ENCODE measurements at places on chromosomes 1 and 21.

DNA sequence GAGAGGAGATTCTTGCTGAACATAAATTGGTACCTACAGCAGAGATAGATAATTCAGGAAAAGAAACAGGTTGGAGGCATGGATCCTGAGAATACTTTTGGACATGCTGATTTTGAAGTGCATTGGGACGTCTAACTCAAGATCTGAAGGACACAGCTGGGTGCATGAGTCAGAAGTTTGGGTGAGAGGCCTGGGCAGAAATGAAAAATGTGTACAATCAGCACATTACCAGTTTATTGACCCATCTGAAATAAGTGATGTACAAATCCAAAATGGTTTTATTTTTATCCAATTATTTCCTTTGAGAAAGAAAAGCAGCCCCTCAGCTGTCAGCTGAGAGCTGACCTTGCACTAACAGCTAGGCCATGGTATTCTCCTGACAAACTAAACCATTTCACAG is 975.2 kb upstream of the B3GALT2 start:
- DNase-seq: no peak

- peak; percentile 54 for DNase-seq
These were observed 40.7 kb downstream of the NME7 start for GRCh38 chr1:169326956-169327268.

DNA sequence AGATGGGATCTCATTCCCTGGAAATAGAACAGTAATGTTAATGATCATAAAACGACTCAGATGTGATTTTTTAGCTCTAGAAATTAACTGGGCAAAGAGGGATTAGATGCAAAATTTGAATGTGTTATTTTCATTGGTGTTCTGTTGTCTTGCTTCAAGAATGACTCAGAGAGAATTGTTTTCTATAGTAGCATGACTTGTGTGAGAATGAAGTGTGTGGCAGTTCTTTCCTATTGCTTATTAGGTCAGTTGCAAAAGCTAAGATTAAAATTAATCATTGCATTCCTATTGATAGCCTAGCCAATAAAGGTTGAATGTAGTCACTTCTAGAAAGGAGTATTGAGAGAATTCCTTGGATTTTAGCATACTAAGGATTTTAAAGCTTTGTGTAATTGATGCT is 22.9 kb downstream of the SPEN start:
- no peak for DNase-seq

DNA sequence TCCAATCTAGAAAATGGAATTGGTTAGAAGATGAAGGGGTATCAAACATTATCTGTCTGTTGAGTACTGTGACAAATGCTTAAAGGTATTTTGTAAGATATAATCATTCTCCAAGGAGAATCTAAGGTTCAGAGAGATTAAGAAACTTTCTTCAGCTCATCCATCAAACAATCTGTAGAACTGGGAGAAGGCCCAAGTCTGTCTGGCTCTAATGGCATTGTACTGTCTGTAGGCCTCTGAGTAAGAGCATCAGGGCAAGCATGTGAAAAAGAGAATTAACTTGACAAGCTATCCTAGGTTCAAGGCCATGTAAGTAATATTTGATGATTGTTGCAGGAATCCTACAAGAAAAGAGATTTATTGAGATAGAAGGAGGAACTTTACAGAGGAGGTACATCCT is 5.3 kb upstream of the FGGY start:
- DNase-seq: no peak

- DNase-seq: no peak
These were observed 41.0 kb upstream of the KCNK1 start for GRCh38 chr1:233572896-233573295.

GRCh38 chr1:226873771-226874578 is 3.6 kb downstream of the PSEN2 start:
- no peak for DNase-seq

- DNase-seq: no peak
These were observed 3.2 kb upstream of the QSOX1 start for GRCh38 chr1:180151508-180151907.

DNA sequence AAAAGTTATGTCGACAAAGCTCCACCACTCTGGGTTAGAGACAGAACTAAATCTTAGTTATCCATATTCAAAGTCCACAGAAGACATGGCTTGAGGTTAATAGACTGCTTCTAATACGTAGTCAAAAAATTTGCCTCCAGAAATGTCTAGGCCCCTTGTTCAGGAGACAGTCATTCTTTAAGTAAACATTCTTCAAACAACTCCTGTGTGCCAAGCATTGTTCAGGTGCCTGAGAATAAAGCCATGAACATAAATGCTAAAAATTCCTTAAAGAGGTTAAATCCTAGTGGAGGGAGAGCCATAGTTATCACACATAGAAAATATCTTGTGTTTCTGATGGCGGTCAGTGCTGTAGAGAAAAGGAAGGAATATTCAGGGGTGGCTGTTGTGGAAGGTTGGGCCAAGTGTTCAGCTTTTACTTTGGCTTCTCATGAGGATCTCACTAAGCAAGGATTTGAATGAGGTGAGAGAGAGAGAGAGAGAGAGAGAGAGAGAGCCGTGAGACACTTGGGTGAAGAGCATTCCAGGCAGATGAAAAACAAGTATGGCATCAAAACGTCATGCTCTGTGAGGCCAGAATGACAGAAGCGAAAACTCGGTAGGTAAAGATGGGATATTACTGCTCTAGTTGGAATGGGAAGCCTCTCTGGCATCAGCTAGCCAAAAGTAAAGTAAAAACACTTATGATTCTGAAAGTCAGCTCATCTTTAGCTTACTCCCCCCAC is 187.1 kb downstream of the GREM2 start:
- DNase-seq: no peak

- no peak for DNase-seq
These were observed 53.6 kb downstream of the ATP6V1G3 start for GRCh38 chr1:198486903-198487302.

- DNase-seq: no peak
These were observed 72.1 kb downstream of the SYT2 start for GRCh38 chr1:202638019-202638700.

DNA sequence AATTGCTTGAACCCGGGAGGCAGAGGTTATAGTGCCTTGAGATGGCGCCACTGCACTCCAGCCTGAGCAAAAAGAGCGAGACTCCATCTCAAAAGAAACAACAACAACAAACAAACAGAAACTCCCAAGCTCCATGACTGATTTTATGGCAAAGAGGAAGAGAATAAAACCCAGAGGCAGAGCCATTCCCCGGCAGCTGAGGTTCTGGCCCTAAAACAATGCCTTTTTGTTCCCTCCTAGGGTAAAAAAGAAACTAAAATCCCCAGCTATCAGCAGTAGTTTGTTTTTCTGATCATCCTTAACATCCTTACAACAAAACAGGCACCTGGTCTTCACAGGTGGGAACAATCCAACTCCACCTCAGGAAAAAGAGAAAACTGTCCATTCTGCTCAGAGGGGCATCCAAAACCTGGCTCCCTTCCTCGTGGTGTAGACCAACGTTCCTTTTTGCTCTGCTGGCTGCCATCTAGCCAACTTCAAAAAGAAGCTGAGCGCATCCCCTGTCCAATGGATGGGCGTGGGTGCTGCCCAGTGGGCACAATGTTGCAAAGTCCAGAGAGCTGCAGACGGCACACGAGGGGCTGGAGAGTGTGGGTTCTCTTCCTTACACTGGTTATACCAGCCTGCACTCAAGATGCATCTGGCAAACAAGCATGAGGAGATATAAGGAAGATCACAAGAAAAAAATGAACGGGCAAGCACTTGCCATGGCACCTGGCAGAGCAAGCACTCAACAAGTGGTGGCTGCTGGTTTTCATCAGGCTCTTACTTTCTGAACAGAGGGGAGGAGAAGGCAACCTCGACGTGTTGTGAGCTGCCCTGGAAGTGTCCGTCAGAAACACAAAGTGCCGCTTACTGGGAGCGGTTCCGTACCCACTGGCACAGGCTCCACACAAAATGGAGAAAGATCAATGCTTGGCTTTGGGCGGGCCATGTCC is 54.7 kb downstream of the SLC66A1 start:
- DNase-seq: no peak

DNA sequence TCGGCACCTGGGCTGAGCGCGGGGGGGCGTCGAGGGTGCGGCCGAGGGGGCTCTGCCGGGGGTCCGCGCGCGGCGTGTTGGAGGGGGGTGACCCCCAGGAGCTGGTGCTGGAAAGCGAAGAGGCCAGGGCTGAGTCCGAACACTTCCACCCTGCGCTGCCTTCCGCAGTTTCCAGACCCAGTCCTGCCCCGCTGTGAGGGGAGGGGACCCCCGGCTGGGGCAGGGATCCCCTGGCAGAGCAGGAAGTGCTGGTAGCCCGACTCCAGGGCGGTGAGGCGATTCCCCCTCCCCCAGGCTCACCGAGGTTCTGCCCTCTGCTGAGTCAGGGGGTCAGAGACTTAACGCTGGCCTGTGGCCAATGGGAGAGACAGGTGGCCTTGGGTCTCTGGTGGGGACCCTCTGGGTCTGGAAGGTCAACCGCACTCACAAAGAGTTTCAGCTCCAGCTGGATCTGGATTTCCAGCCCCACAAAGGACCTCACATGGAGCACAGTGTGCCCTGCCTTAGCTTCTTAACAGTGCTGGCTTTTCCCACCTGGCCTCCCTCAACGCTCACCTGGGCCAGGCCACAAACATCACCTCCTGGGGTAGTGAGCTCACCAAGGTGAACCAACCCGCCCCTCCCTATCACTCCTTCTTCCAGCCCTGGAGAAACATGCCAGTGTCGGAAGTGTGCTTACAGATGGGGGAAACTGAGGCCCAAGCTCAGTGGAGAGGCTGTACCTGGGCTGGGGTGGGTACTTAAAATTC is 39.8 kb upstream of the SYNC start:
- no peak for DNase-seq

GRCh38 chr1:208013210-208013609 is 102.3 kb upstream of the CD34 start:
- no peak for DNase-seq

GRCh38 chr21:35226328-35226727 is 177.2 kb upstream of the RUNX1 start:
- DNase-seq: no peak

- DNase-seq: no peak
These were observed 72.9 kb upstream of the SLC2A1 start for GRCh38 chr1:43031316-43032203.

Data from activated CD4-positive, alpha-beta T cell treated with anti-CD3 and anti-CD28 coated beads, Interleukin-2, amount 50 U/mL, for 16 hours (primary cell).